Mesenteric fat pad (tissue), 1 donor: ENCODE measurements at places on chromosomes 2 and 18. TPM values are rescaled to one million over a fixed set of nuclear protein-coding genes. Genes with fewer than 3 reads are reported as not detected.
A peak's percentile ranks its signal among the peaks of the same experiment; 100 is the strongest.

- DNase-seq, result no peak
These were observed 418.6 kb downstream of the TSN start for GRCh38 chr2:122174061-122174460.

The IL18RAP gene
- 13.8 TPM for total RNA-seq

- DNase-seq, result no peak
These were observed 35.3 kb downstream of the COL6A3 start for GRCh38 chr2:237378650-237379049.

DNA sequence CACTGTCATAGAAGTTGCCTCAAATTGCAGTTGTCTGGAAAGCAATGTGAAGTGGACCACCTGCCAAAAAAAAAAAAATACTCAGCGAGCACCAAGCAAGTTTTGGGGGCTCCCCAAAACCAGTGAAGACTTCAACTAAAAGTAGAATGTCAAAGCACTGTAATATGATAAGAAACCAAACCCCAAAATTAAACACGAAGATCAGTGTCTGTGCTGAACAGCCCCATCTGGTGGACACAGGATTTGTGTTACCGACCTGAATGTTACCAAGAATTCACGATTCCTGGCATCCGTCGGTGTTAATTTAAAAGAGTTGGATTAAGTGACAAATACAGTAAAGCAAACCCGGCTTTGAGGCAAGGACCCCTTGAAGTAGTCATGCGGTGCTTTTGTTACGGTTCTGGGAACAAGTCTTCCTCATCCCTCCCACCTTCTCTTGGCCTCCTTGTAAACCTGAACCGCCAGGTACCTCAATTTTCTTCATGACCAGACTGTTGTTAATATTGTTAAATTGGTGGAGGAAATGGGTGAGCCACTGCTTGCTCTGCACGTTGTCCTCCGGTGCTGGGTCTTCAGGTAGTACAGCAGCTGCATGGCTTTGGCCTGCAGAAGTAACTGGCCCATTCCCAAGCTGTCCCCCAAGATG, 31.3 kb upstream of the SSB start:
- no peak for DNase-seq

- no peak for DNase-seq
These were observed 193.0 kb downstream of the RAB3GAP1 start for GRCh38 chr2:135245071-135245470.

DNA sequence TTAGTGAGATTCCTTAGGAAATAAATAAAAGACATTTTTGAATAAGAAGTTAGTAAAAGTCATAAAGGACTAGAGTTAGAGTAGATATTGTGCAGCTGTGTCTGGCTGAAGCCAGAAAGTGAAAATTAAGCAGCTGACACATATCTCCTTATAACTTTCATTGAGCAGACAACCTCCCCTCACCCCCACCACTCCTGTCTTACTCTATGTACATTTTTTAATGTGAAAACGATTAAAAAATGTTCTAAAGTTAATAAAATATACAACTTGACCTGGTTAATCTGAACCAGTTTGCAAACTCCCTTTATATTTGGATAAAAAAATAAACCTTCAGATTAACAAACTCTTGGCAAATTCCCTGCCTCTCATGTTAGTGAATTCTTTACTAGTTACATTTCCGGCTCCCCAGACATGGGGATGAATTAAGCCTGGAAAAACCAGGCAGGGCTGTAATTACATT, 462.8 kb downstream of the MEIS1 start:
- DNase-seq, result no peak

GRCh38 chr18:43501099-43501498, 223.8 kb upstream of the SYT4 start:
- no peak for DNase-seq

The ALPP gene
- total RNA-seq, result not detected

DNA sequence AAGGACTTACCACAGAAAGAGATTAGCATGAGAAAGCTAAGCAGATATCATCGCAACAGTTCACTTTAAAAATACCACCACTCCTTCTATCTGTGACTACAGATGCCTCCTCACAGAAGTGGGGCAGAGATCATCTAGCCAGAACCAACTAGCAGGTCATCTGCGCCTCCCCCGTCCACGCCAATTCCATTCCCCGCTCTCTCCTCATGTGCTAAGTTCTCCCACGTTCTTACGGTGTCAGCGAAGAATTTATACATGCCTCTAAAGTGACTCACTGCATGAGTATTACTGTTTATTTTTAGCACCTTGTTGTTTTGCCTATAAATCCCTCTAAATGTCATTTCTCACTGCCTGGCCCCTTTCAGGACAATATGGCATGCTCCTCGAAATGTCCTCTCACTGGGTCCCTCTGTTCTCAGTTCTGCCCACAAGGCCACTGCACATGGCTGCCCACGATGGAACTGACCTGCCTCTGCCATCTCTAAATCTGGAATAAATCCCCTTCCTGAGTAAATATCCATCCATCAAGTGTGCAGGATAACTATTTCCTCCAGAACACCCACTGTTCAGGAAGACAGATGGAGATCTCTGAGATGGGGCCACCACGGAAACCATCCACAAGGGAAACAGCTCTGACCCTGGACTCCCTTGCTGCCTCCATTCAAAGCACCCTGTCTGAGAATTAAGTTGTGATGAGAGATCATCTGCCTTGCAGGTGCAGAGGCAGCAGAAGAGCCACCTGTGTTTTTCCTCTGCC, 137.7 kb downstream of the IRS1 start:
- no peak for DNase-seq

- no peak for DNase-seq
These were observed 2.0 kb downstream of the ANKRD44 start for GRCh38 chr2:197308585-197308984.

DNA sequence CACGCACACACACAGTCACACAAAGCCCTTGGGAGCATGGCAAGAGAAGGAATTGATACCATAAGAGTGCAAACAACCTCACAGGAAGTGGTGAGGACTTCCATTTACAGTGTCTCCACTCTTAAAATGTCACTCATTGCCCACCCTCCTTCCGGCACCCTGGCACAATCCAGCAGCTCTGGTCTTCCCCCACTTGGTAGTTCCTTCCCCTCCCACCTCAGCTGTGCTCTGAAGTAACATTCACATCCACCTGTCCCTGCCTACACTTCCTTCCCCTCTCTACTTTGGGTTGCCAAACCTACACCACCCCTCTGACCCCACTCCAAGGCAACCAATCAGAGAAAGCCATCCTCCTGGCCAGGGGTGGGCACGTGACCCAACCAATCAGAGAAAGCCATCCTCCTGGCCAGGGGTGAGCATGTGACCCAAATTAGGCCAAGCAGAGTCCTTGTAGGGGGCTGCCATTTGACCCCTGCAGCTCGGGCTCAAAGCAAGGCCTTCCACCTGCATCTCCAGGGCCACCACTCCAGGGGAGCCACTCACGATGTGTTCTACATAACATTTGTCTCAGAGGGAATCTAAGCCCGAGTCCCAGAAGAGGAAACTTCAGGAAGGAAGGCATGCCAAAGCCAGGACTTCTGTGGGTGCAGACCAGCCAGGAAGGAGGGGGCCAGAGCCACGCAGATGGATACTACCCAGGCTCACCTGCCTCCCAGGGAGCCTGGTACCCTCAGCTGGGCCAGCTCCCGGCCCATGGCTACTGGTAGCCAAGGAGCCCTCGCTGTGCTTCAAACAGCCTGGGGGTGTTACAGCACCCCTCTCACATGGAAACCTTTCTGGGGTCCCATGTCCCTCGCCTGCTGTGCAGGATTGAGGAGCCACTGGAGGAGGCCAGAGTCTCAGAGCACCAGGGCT, 21.2 kb downstream of the CYP26B1 start:
- DNase-seq, result peak; percentile 72

GRCh38 chr2:143186876-143187275, 57.7 kb downstream of the ARHGAP15 start:
- no peak for DNase-seq
